ENCODE measurements at places on chromosomes 7 and 10.

GRCh38 chr7:151286148-151286547 lies 37.7 kb upstream of the SMARCD3 start:
- no peak for DNase-seq

- no peak for DNase-seq
These were observed 89.1 kb downstream of the CDK6 start for GRCh38 chr7:92747041-92747835.

DNA sequence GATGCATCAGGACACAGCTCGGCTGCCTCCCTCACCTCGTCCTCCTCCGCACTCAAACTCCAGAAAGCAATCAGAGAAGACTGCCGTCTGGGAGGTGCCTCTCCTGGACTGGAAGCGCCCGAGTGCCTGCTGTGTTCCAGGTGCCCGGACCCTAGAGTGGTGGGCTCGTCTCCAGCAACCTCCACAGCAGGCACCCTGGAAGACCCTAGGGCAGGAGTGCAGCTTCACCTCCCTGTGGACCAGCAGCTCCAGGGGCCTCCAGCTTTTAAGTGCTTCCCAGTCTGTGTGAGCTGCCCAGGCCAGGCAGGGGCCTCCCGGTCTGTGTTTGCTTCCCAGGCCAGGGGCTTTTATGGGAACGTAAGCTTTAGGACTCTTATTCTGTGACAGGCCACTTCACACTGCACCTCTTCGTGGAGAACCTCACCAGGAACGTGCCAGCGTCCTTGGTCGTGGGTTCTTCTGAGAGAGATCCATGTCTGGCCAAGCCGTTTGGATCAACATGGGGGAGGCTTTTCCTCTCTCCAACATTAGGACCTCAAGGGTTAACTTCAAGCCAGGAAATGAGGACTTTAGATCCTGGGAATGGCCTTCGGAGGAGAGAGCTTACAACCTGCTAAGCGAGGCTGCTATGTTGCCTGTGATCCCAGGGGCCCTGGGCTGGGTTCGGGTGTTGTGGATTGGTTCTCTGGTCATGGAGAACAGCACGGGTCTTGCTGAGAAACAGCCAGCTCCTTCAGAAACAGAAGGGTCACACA lies 5.9 kb upstream of the PWWP2B start:
- DNase-seq, result no peak

GRCh38 chr7:31432176-31432575 lies 81.7 kb upstream of the ITPRID1 start:
- no peak for DNase-seq

DNA sequence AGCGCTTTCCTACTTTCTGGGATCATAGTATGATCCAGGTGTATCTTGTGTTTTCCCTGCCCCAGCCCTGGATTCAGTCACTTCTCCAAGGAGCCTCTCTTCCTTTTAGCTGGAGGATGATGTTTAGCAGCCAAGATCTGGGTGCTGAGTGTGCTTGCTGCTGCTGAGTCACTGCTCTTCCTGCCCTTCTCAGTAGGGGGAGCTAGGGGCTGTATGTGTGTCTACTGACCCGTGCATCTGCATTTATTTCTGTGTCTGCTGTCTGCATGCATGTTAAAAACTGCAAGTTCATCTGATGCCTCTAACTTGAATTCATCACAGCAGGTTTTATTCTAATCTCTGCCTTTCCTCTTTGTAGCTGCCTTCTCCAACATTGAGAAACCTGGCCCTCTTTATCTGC lies 31.6 kb downstream of the MGMT start:
- no peak for DNase-seq

- DNase-seq, result peak; percentile 7
These were observed 35.0 kb downstream of the ARMH3 start for GRCh38 chr10:102020938-102021337.

GRCh38 chr10:33145451-33146188 lies 187.6 kb upstream of the ITGB1 start:
- no peak for DNase-seq
